Fibroblast of skin of right biceps (primary cell): ENCODE measurements at places on chromosomes 3 and 15.

DNA sequence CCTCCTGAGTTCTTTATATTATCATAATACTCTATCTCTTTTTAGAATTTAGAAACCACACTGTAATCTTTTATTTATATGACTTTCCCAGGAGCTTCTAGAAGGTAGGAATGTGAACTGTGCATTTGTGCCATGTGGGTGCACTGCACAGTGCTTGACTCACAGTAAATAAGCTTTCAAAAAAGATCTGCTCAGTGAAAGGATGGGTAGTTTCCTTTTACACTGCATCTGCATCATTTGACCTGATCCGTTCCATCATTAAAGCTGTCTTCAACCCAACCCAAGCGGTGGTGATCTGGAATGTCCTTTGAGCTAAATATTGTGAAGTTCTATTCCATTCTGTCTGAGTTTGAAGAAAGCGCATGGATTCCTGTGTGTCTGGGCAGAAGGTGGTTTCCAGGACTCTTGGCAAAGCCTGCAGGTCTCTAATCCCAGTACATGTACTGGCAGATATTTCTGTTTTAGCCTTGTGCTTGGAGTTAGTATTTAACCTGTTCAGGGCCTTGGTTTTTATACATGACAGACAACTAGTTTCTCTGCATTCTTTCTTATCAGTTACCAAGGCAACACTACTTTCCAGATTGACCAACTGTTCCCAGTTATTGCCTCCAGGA, 96.7 kb downstream of the DHX30 start:
- no peak for DNase-seq

DNA sequence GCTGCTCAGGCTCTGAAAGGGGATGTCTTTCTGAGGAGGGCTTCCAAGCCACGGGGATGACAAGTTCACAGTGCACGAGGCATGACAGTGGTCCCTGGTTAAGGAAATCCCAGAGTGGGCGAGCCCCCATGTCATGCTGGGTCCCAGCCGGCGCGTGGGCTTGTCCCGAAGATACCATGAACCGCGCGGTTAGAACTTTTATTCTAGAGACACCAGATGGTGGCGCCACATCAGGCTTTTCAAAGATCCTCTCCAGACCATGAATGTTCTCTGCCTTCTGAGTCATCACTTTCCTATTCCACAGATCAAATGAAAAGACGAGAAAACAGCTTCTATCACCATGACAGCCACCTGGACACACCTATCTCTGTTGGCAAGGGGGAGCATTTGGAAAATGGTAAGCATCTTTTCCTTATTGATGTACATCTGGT, 227.8 kb upstream of the LYSMD4 start:
- peak; percentile 38 for DNase-seq

DNA sequence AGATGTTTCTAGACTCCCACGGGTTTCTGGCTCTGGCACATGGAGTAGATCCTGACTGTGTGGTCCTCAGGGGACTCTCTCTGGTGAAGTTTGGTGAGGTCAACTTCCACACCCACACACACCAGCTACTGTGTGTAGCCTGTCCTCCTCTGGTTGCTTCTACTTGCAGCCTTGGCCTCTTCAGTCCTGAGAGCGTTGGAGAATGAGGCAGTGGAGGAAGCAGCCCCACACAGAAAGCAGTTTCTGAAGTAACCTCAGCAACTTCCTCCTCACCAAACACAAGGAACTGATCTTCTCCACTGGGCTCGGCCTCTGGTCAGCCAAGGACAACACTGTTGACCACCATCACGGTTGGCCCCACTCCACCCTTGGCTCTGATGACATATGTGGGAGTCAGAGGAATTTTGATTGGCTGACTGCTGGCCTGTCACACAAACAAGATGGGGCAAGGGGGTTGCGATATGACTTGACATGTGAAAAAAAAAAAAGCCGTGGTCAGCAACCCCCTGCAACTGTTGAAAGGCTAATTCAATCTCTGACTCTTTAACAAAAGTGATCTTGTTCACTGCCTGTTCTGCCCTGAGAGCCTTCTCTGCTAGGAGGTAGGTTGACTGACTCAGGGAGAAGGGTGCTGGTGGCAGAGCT, 19.6 kb downstream of the CD86 start:
- DNase-seq = no peak

DNA sequence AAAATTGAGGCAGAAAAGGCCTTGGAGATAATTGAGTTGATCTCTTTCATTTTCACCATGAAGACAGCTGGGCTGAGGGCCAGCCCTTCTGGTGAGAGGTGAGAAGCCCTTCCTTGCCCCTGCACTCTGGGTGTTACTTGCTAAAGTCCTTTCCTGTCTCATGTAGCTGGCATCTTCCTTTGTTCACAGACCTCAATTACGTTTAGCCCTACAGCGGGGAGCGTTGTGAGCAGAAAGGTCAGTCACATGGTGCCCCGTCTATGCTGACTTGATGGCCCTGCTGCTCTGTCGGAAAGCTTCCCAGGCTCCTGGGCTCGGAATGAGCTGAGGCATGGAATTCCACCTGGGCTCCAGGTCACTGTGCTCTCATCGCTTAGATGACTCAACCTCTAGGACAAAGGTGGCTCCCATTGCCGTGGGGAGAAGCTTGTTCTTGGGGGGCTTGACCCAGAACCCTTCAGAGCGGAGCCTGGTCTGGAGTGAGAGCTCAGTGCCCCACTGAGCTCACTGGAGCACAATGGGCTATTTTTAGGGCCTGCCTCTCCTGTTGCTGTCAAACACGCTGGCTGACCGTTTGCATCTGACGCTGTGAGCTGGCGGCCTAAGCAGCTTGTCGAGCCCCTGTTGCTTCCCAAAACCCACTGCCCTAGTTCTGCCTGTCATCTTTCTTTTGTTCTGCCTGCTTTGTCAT, 47.0 kb downstream of the RPLP1 start:
- DNase-seq = no peak

DNA sequence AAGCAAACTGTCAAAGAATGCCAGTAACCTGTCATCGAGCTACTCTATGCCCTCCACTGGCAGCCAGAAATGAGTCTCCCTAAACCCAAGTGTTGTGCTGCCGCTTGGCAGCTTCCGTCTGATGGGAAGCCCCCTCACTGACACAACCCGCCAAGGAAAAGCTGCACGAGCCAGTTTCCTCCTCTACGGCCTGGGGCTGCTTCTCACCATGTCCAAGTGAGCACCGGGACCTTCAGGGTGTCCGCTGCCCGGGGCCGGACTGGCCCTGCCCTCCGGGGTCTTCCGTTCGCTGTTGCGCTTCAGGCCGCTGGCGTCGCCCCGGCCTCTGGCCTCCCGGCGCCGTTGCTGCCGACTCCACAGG, 490 bp downstream of the TOMM70 start:
- DNase-seq = peak; percentile 8

GRCh38 chr3:62873451-62873760, 1.8 kb downstream of the CADPS start:
- peak; percentile 54 for DNase-seq
